Skin of body (tissue), 3 donors: ENCODE measurements at places on chromosomes 3 and 15.

GRCh38 chr15:85503151-85503799 lies 122.9 kb downstream of the AKAP13 start:
- DNase-seq, result no peak

DNA sequence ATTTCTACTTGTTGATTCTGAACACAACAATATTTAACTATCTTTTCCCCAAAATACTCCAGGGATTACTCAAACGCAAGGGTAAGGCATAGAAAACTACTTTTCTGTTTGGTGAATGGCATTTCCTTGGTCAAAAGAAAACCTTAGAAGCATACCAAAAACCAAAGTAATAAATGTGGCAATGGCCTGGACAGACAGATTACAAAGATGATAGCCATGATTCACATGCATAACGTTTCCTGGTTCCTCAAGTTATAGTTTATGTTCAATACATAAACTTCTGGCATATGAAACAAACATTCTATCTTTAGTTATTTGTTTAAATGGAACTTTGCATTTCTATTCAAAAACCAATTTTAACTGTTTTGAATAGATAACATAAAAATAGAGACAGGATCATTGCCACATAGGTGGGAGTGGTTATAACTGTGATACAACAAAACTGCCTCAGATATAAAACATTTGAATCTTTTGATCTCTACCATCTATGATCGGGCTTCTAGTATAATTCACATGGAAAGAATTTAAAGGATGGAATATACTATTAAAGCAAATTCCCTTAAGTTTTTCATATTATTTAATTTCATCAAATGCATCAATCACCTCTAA lies 32.1 kb downstream of the FOXP1 start:
- no peak for DNase-seq

GRCh38 chr3:64311424-64312061 lies 86.3 kb upstream of the PRICKLE2 start:
- no peak for DNase-seq

GRCh38 chr3:143002727-143003126 lies 1.4 kb downstream of the U2SURP start:
- no peak for DNase-seq

- no peak for DNase-seq
Observed at GRCh38 chr3:71548705-71549384, 34.7 kb downstream of the FOXP1 start.

GRCh38 chr3:43959498-43960447 lies 269.0 kb downstream of the ABHD5 start:
- DNase-seq, result no peak

GRCh38 chr3:78721771-78722543 lies 1045.8 kb downstream of the ROBO1 start:
- DNase-seq, result no peak

DNA sequence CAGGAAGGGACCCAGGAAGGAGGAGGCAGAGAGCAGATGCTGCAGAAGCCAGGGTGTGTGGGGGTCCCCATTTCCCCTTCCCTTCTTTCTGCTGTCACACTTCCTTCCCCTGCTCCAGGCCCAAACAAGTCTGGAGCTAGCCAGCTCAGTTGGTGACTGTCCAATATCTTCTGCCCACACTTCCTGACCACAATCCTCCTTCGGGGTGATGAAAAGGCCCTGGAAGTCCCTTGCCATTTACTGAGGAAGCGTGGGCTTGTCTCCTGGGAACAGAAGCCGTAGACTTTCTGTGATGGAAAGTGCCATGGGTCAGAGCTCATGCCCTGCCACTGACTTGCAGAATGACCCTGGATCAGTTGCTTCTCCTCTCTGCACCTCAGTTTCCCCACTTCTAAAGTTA lies 39.0 kb downstream of the ANAPC13 start:
- DNase-seq, result no peak

- peak; percentile 55 for DNase-seq
Observed at GRCh38 chr15:48084759-48085590, 35.8 kb upstream of the SLC24A5 start.

DNA sequence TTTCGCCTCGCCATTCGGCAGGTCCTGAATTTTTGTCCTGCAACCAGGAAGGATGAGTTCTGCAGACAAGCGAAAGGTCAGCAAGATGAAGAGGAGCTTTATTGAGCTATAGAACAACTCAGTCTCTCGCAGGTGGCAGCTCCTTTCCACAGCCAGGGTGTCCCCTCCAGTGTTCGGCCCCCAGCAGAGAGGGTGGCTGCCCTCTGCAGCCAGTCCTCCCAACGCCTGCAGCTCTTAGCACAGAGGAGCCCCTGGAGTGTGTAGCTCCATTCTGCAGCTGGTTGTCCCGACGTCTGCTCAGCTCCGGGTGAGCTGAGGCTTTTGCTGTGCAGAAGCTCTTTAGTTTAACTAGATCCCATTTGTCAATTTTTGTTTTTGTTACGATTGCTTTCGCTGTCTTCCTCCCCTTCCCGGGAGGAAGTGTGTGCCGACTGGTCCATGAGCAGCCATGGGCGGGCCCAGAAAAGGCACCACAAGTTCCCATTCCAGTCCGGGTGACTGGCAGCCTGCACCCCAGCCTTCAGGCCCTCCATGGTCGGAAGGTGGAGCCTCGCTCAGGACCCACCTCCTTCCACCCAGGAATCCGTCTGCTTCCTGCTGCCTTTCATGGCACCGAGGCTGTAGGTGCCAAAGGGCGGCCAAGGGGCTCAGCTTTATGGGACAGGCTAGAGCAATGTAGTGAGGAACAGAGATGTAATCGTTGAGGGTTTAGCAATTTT lies 497.8 kb upstream of the CNTN4 start:
- DNase-seq, result no peak

GRCh38 chr3:37808656-37809055 lies 53.0 kb upstream of the CTDSPL start:
- DNase-seq, result no peak

- DNase-seq, result no peak
Observed at GRCh38 chr3:145857956-145858355, 303.0 kb downstream of the PLOD2 start.

GRCh38 chr15:94951538-94951937 lies 720.2 kb downstream of the MCTP2 start:
- no peak for DNase-seq

GRCh38 chr3:195079636-195080035 lies 191.3 kb downstream of the XXYLT1 start:
- no peak for DNase-seq

DNA sequence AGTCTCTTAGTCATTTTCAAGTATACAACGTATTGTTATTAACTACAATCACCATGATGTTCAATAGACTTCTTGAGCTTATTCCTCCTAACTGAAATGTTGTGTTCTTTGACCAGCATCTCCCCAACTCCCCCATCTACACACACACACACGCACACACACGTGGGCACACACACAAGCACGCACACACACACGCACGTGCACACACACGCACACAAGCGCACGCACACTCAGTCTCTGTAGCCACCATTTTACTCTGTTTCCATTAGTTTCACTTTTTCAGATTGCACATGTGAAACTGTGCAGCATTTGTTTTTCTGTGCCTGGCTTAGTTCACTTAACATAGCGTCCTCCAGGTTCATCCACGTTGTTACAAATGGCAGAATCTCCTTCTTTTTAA lies 247.0 kb downstream of the XXYLT1 start:
- DNase-seq, result no peak

DNA sequence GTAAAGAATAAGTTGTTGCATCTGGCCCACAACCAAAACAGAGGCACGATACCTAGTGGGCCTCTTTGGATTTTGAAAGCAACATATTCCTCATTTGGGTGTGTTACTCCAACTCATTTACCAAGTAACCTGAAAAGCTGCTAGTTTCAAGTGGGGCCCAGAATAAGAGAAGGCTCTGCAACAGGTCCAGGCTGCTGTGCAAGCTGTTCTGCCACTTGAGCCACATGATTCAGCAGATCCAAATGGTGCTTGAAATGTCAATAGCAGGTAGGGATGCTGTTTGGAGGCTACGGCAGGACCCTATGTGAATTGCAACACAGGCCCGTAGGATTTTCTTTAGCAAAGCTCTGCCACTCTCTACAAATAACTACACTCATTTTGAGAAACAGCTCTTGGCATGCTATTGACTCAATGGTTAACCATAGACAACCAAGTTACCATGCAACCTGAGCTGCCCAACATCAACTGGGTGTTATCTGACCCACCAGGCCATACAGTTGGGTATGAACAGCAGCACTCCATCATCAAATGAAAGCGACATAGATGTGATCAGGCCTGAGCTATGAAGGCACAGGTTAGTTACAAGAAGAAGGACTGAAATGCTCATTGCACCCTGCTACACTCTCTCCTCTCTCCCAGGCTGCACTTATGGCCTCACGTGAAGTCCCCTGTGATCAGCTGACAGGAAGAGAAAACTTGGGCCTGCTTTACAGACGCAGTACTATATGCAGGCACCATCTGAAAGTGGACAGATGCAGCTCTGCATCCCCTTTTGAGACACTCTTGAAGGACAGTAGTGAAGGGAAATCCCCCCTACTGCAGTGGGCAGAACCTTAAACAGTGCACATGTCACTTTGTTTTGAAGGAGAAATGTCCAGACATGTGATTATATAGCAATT lies 9.5 kb upstream of the MCF2L2 start:
- DNase-seq, result no peak

GRCh38 chr3:120563356-120564022 lies 32.6 kb upstream of the NDUFB4 start:
- DNase-seq, result no peak

- DNase-seq, result no peak
Observed at GRCh38 chr3:49079270-49079669, 14.6 kb downstream of the QRICH1 start.

DNA sequence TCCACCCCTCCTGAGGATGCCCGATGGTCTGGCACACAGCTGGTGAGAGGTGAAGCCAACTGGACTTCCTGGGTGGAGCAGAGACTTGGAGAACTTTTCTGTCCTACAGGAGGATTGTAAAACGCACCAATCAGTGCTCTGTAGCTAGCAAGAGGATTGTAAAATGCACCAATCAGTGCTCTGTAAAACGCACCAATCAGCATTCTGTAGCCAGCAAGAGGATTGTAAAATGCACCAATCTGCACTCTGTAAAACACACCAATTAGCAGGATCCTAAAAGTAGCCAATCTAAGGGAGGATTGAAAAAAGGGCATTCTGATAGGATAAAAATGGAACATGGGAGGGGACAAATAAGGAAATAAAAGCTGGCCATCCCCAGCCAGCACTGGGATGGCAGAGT lies 150.2 kb downstream of the CHSY1 start:
- DNase-seq, result no peak

DNA sequence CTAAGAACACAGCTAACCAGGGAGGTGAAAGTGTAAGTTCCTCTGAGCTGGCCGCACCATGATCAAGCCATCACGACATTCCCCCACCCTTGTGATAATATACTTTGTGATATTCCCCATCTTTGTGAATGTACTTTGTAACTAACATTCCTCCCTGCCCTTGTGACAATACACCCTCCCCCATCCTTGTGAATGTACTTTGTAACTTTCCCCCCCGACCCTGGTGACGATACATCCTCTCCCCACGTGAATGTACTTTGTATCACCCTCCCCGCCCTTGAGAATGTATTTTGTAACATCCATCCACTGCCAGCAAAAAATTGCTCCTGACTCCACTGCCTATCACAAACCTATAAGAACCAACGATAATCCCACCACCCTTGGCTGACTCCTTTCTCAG lies 20.2 kb upstream of the OR5H6 start:
- no peak for DNase-seq
